Caki2 (cell line): ENCODE measurements at places on chromosomes 11 and 22.

- no peak for DNase-seq
These were observed 81.0 kb downstream of the PRR5L start for GRCh38 chr11:36376888-36377758.

DNA sequence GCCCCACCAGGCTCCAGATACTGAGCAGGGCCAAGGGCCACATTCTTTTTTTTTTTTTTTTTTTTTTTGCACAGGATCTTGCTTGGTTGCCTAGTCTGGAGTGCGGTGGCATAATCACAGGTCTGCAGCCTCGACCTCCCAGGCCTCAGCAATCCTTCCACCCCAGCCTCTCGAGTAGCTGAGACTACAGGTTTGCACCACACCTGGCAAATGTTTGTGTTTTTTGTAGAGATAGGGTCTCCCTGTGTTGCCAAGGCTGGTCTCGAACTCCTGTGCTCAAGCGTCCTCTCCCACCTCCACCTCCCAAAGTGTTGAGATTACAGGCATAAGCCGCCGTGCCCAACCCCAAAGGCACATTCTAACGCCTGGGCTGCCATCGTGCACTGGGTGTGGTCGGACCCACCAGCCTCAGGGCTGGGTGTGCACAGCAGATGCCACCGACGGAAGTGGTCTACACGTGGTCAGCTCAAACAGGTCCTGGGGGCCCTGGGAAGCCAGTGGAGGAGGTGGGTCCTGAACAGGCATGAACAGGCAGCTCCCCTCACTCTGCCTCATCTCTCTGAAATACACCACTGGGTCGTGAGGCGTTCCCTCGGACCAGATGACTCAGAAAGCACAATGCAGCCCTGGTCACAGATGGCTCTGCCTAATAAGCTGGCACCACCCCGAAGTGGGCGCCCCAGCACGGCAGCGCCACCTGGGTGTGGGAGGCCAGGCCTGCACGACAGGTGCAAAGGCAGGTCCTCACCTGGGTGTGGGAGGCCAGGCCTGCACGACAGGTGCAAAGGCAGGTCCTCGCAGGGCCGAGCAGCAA lies 5.1 kb upstream of the B4GALNT4 start:
- DNase-seq, result peak; percentile 35

- DNase-seq, result no peak
These were observed 34.1 kb upstream of the ZBTB16 start for GRCh38 chr11:114025329-114025907.

- DNase-seq, result no peak
These were observed 24.0 kb downstream of the MARK2 start for GRCh38 chr11:63862923-63863322.
